ENCODE measurements at places on chromosomes 7 and 10. TPM values are rescaled to one million over a fixed set of nuclear protein-coding genes. Genes with fewer than 3 reads are reported as not detected.

Gene TMEM273
- not detected for total RNA-seq

Gene SFRP4
- 27.4 TPM for total RNA-seq

Gene SLC26A3
- not detected for total RNA-seq

Gene CAMK2G
- 19.9 TPM for total RNA-seq

Gene CC2D2B
- total RNA-seq, result not detected

Gene ERVW-1
- not detected for total RNA-seq

Gene CYP26A1
- total RNA-seq, result 1.0 TPM

Gene CCAR1
- total RNA-seq, result 39.8 TPM

Gene WDFY4
- not detected for total RNA-seq

Gene AKR1C2
- 1.1 TPM for total RNA-seq

Gene FGFR2
- total RNA-seq, result 0.16 TPM

Gene ACTL6B
- total RNA-seq, result not detected

Gene PNLIPRP3
- total RNA-seq, result not detected

Gene BHLHA15
- total RNA-seq, result 1.1 TPM

Gene LRIT2
- not detected for total RNA-seq

Gene JAZF1
- 4.4 TPM for total RNA-seq

Gene IFIT2
- total RNA-seq, result 2.2 TPM

Gene RARRES2
- total RNA-seq, result 34.4 TPM

Gene LIPF
- not detected for total RNA-seq

Gene VSTM4
- total RNA-seq, result 1.6 TPM

Gene AKR1C4
- total RNA-seq, result not detected

Gene LIPM
- total RNA-seq, result not detected

Gene CCDC3
- 0.63 TPM for total RNA-seq

Gene CNPY1
- not detected for total RNA-seq

Gene PAX4
- total RNA-seq, result not detected

Gene NUTM2A
- 0.76 TPM for total RNA-seq

Gene ATP6V0A4
- total RNA-seq, result 0.13 TPM

Gene CPA2
- not detected for total RNA-seq

Gene GNAI1
- 22.9 TPM for total RNA-seq

Gene GOLGA7B
- total RNA-seq, result under 0.01 TPM

Gene NODAL
- not detected for total RNA-seq

Data from mesangial cell (primary cell).